ENCODE measurements at places on chromosomes 16 and 17.

GRCh38 chr17:79022507-79022991 is 1.4 kb upstream of the C1QTNF1 start:
- no peak overlapping the region for H3K4me3 ChIP-seq
- no peaks in the 10 kb centered on the region for H3K36me3 ChIP-seq
- peaks cover 13% of the 10 kb centered on the region for H3K4me1 ChIP-seq
- no peak overlapping the region for H3K27ac ChIP-seq
- peaks cover 6% of the 10 kb centered on the region for H3K27me3 ChIP-seq

DNA sequence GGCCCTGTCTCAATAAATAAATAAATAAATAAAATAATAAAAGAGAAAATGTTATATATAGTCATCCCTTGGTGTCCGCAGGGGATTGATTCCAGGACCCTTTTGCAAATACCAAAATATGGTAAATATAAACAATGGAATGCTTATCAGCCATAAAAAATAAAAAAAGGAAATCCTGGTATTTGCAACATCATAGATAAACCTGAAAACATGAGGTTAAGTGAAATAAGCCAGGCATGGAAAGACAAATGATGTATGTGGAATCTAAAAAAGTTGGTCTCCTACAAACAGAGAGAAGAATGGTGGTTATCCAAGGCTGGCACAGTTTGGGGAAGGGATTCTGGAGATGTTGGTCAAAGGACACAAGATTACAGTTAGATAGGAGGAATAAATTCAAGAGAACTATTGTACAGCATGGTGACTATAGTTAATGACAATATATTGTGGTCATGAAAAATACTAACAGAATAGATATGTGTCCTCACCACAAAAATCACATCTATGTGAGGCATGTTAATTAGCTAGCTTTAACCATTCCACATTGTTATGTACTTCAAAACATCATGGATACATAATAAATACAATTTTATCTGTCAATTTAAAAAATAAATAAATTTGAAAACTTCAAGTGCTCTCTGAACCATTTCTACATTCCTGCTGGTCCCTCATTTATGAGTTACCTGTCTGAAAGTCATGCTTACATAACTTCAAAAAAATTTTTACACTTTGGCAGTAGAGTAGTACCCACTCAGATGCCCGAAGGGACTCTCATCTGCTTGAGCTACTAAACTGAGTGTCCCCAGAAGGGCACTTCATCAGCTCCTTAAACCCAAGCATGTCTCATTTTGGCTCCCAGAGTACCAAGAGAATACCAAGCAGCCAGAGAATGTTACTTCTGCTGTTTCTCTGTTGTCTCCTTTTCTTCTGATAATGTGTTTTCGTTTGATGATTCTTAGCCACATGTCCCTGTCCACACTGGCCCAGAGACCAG is 26.6 kb downstream of the N4BP1 start:
- H3K4me3 ChIP-seq: no peak overlapping the region
- H3K27me3 ChIP-seq: no peaks in the 10 kb centered on the region
- peaks cover 4% of the 10 kb centered on the region for H3K4me1 ChIP-seq
- no peak for DNase-seq

DNA sequence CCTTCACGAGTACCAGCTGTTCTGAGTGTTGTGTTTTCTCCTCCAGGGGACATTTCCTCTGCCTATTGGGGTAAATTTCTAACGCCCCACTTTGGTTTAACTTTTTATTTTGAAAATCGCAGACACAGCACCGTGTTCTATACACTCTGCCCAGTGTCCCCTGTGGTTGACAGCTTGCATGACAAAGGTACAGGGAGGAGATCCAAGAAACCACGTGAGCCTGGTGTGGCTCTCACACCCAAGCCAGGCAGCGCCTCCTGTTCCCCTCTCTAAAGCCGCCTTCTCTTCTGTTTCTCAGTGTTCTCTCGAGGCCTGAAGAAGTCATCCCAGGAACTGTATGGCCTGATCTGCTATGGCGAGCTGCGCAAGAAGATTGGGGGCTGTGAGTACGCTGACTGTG is 25.4 kb downstream of the CRAMP1 start:
- no peaks in the 10 kb centered on the region for H3K4me1 ChIP-seq
- peaks cover 75% of the 10 kb centered on the region for H3K36me3 ChIP-seq
- no peak for DNase-seq
- H3K27ac ChIP-seq: no peak overlapping the region

DNA sequence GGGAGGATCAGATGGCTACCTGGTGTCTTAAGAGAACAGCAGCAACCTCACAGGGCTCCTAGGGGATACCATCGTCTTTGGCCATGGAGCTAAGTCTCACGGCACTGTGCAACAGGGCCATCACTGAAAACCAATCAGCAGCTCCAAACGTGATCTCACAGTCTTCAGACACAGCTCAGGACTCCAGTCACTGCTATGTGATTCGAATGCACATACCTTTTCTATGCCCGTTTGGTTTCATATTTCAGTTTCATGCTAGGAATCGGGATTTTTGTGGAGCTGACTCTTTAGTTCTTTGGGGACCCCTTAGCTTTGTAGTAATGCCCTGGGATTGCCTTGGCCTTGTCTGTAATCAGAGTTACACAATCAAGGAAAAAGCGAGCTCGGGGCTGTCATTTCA is 162.8 kb upstream of the CDH11 start:
- no peak overlapping the region for H3K27ac ChIP-seq
- no peak overlapping the region for H3K4me3 ChIP-seq

DNA sequence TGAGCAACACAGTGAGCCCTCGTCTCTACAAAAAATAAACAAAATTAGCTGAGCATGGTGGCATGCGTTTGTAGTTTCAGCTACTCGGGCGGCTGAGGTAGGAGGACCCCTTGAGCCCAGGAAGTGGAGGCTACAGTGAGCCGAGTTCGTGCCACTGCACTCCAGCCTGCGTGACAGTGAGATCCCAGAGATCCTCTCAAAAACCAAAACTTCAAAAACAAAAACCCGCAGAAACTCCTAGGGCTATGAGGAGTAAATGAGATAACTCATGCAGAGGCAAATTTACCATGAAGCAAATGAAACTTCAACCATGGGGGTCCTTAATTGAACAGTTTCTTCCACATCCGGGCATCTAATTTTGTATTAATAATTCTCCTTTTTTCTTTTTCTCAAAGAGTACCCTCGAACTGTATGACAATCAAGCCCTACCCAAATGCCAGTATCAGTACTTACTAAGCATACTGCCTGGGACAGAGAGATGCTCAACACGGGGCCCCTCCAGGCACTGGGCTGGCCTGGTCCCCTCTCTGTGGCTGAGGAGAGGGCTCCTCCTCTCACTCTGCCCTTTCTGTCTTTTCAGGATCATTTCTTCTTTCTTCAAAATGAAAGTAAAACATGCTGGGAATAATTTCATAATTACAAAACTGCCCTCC is 789 bp upstream of the PIPOX start:
- no peaks in the 10 kb centered on the region for H3K4me1 ChIP-seq
- no peaks in the 10 kb centered on the region for H3K36me3 ChIP-seq
- no peaks in the 10 kb centered on the region for H3K27me3 ChIP-seq
- no peak for DNase-seq

- peaks cover 46% of the 10 kb centered on the region for H3K36me3 ChIP-seq
- peak overlapping the region; percentile 54 for H3K27ac ChIP-seq
- H3K27me3 ChIP-seq: no peaks in the 10 kb centered on the region
- peaks cover 47% of the 10 kb centered on the region for H3K4me1 ChIP-seq
- no peak for DNase-seq
- H3K4me3 ChIP-seq: no peak overlapping the region
Measured at GRCh38 chr17:16417896-16418684, 2.7 kb downstream of the TRPV2 start.

GRCh38 chr16:56743840-56744239 is 13.9 kb downstream of the NUP93 start:
- no peak for DNase-seq
- H3K4me3 ChIP-seq: no peak overlapping the region
- H3K36me3 ChIP-seq: peaks cover 8% of the 10 kb centered on the region
- no peak overlapping the region for H3K27ac ChIP-seq
- H3K27me3 ChIP-seq: no peaks in the 10 kb centered on the region
- H3K4me1 ChIP-seq: no peaks in the 10 kb centered on the region

GRCh38 chr16:14527411-14528044 is 102.5 kb downstream of the PARN start:
- no peaks in the 10 kb centered on the region for H3K27me3 ChIP-seq
- H3K36me3 ChIP-seq: no peaks in the 10 kb centered on the region
- no peak for DNase-seq
- no peaks in the 10 kb centered on the region for H3K4me1 ChIP-seq
- H3K4me3 ChIP-seq: no peak overlapping the region

GRCh38 chr17:50797135-50797810 is 30.0 kb upstream of the ANKRD40CL start:
- H3K4me1 ChIP-seq: no peaks in the 10 kb centered on the region
- no peaks in the 10 kb centered on the region for H3K36me3 ChIP-seq
- no peak for DNase-seq
- H3K27me3 ChIP-seq: no peaks in the 10 kb centered on the region

GRCh38 chr17:30253312-30253711 is 17.8 kb upstream of the SLC6A4 start:
- DNase-seq: no peak
- no peaks in the 10 kb centered on the region for H3K4me1 ChIP-seq
- H3K27me3 ChIP-seq: no peaks in the 10 kb centered on the region
- H3K4me3 ChIP-seq: no peak overlapping the region
- no peak overlapping the region for H3K27ac ChIP-seq
- peaks cover 40% of the 10 kb centered on the region for H3K36me3 ChIP-seq

DNA sequence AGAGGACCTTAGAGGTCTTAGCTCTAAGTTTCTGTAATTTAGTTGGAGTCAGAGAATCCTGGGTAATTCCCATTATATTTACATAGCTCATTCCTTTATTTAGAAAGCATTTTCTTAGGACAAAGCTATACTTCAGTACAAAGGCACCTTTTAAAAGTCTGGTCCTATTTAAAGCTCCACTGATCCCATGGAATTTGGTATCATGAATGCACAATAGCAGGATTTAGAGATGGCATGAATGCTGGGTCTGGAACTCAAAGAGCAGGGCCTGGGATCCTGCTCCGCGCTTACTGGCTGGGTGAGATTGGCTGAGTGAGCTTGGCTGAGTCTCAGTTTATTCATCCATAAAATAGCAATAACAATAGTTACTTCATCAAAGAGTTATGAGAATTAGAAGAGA is 4.8 kb downstream of the KRT23 start:
- DNase-seq: no peak
- no peaks in the 10 kb centered on the region for H3K4me1 ChIP-seq
- H3K27ac ChIP-seq: no peak overlapping the region
- no peaks in the 10 kb centered on the region for H3K36me3 ChIP-seq

DNA sequence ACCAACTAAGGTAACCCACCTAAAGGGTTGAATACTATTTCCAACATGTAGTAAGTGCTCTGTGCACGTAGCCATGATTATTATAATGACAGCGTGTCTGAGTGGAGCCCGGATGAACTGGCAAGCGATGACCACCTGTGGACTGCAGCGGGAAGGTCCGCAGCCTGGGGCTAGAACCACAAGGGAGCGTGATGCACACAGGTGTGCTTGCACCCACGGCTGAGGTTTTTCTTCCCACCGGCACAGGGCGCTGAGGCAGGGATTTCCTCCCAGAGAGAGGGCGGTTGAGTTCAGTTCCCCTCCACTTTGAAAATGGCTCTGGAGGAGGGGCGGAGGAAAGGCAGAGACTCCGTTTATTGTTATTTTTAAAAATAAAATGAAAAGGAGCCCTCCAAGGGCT is 221.7 kb upstream of the HSBP1 start:
- no peaks in the 10 kb centered on the region for H3K4me1 ChIP-seq
- DNase-seq: no peak
- no peaks in the 10 kb centered on the region for H3K27me3 ChIP-seq

DNA sequence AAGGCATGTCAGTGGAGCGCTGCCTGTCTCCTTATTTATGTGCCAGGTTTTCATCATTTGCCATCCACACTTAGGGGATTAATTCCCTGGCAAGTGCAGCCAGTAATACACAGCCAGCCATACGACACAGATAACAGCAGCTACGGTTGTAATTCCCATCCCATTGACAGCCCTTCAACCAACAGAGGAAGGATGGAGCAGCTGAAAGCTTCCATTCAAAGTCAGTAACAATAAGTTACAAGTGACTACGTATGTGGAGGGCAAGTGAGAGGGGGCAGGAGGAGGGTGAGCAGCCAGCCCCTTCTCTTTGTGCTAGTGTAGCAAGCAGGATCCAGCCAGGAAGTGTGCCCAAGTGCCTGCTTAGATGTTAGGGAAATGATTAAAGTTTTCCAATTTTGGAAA is 53.8 kb upstream of the LYRM9 start:
- no peak overlapping the region for H3K27ac ChIP-seq
- DNase-seq: no peak
- no peaks in the 10 kb centered on the region for H3K36me3 ChIP-seq

GRCh38 chr17:41284546-41284945 is 9.0 kb downstream of the KRTAP9-7 start:
- no peak overlapping the region for H3K27ac ChIP-seq
- no peak for DNase-seq
- H3K4me3 ChIP-seq: no peak overlapping the region
- H3K36me3 ChIP-seq: no peaks in the 10 kb centered on the region

GRCh38 chr17:74752822-74753401 is 4.5 kb downstream of the NHERF1 start:
- H3K27ac ChIP-seq: peak overlapping the region; percentile 65
- no peaks in the 10 kb centered on the region for H3K27me3 ChIP-seq
- H3K36me3 ChIP-seq: peaks cover 8% of the 10 kb centered on the region
- H3K4me3 ChIP-seq: no peak overlapping the region

DNA sequence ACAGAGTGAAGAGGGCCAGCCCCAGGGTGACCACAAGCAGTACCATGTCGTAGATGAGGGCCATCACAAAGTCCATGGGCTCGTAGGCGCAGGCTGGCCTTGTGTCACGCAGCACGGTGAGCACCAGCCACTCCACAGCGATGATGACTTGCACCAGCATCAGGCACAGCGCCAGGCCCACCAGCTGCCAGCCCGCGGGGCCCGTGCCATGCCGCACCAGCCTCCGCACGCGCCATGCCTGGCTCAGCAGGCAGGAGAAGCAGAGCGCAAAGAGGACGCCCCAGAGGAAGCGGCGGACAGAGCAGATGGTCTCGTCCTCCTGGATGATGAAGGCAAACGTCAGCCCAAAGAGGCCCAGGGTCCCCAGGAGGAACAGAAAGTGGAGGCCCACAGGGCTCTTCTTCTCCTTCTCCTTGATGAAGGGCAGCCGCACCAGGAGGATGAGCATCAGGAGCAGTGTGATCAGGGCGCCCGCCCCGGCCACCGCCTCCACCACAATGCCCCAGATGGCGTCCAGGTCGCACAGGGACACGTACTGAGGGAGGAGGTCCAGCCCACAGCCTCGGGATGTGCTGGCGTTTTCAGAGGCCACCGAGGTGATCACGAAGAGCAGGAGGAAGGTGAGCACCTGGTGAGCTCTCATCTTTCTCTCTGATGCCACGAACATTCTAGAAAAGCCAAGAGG is 12.3 kb downstream of the GPRC5B start:
- H3K27ac ChIP-seq: no peak overlapping the region
- H3K4me3 ChIP-seq: no peak overlapping the region
- no peaks in the 10 kb centered on the region for H3K27me3 ChIP-seq
- no peak for DNase-seq
- no peaks in the 10 kb centered on the region for H3K36me3 ChIP-seq

GRCh38 chr16:86490859-86491639 is 19.3 kb upstream of the FOXF1 start:
- no peaks in the 10 kb centered on the region for H3K36me3 ChIP-seq
- H3K27ac ChIP-seq: no peak overlapping the region
- no peaks in the 10 kb centered on the region for H3K4me1 ChIP-seq
- peaks cover 19% of the 10 kb centered on the region for H3K27me3 ChIP-seq
- H3K4me3 ChIP-seq: no peak overlapping the region
- DNase-seq: no peak

Measured in effector memory CD4-positive, alpha-beta T cell (primary cell).